ENCODE measurements at places on chromosomes 6 and 20. TPM values are rescaled to one million over a fixed set of nuclear protein-coding genes. Genes with fewer than 3 reads are reported as not detected.
A peak's percentile ranks its signal among the peaks of the same experiment; 100 is the strongest.

GRCh38 chr6:31366693-31367470 lies 9.9 kb upstream of the HLA-B start:
- DNase-seq = peak; percentile 53

DNA sequence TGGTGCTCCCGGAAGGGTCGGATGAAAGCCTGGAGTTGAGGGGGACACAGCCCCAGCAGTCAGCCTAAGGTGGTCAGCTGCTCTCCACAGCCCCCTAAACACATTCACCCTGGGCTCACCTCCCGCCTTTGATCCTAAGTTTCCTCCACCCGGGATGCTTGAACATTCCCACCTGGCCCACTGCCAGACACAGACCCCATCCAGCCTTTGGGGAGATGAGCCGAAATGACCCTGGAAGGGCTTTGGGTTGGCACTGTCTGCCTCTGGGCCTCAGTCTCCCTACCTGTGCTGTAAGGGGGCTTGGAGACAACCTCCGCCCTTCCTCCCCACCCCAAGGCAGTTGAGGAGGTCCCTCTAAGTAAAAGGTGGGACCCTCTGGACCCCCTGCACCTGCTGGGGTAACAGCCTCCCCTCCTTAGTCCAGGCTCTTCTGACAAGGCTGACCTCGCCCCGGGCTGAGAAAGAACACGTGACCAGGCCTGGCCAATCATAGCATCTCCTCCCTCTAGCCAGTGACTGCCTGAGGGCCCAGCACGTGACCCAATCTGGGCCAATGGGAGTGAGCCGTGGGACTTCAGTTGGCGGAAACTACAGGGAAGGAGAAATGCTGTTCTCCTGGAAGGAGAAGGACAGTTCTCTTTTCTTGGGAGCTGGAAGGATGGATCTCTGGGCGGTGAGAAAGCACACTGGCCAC lies 16.9 kb upstream of the UBE2V1 start:
- no peak for DNase-seq

NOX3 gene
- polyA plus RNA-seq = not detected

NRSN2 gene
- 47.5 TPM for polyA plus RNA-seq

All from urinary bladder (tissue), 4 donors.